ENCODE measurements at places on chromosomes 5 and 9.

DNA sequence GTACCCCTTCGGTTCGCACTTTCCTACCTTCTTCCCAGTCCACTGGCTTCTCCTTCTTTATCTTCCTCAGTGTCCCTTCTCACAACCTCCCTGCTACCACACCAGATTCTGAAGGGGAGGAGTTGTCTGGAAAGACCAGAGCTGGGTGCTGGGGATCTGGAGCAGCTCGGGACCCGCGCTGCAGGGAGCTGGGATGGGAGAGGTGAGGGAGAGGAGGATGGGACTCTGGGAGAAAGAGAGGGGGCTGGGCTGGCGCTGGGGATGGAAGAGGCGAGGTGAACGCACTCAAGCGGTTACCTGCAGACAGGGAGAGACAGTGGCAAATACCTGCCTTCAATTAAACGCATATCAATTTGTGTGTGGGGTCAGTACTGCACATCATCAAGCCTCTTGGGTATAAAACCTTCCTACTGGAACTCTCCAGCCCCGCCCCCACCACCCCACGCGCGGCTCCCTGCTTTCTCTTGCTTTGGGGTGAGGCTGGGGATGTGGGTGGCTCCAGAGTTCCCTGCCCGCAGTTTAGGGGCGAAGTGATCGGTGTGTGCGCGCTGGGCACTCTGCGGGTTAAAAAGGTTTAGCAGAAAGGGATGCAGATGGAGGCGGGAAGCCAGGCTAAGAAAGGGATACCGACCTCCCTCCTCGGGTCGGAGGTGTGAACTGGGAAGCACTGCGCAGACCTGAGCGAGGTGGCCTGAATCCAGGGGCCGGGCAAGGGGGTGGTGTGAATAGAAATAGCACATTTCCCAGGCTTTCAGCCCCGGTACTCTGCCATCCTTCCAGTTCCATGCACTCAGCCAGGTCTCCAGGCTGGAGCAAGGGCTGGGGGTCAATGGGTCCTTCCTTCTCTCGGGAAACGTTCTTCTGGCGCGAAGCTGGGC lies 977 bp upstream of the PAM start:
- peak; percentile 14 for DNase-seq

DNA sequence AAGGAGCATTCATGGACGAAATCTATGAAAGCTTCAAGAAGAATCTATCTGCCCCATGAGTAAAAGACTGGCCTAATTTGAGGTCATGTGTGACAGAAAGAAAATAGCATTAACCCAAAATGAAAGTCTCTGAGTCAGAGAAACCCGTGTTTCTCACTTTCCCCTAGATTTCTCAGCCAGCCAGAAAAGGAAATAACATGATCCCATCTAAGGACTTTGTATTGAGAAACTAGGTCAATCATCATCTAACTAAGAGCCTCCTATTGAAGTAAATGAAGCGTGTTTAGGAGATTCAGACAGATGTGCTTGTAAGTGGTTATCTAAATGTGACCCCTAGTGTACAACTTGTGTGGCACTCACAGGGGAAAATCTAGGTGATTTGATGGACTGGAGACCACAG lies 77.3 kb upstream of the ZNF366 start:
- DNase-seq = no peak

DNA sequence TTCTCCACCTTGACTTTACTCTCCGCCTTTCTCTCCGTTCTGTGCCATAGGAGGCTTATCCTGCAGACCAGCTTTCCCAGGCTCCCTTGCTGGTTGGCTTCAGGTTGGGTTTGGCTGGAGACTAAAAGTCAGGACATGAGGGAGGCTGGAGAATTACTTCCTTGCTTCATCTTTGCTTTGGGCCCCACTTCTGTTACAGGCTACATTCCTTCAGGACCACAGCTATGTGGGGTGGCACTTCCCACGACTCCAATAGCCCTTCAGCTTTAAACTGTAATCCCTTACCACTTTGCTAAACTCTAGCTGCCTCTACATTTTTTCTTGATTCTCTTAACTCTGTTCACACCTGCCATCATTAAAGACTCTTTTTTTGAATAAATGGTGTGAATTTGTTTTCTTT lies 186.7 kb upstream of the NR4A3 start:
- no peak for DNase-seq

DNA sequence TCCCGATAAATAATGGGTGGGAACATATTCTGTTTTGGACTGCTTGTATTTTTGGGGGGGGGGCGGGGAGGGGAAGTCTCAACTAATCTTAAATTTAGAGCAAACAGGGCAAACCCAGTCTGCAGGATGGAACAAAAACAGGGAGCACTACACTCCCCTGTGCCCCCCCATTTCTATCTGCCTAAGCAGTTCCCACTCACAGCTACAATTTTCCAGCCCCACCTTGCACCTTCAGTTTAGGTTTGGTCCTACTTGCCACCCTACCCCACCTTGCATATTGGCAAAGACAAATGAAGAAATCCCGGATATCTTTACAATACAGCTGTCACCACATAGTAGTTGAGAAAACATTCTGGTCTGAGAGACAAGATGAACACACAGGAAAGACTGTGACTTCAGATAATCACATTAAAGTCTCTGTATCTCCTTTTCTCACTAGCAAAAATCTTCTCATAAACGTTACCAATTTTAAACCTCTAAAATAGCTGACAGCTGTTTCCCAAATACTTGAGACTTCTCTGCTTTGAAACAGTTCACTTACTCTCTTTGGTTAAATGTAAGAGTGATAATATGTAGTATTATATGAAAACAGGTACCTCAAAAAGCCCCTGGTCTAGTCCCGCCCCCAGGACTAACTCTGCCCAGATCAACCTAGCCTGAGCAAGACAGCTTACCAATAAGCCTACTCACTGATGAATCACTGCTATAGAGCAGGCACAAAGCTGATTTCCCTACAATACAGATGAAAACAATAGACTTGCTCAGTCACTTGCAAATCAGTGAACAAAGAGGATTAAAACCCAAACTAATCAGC lies 5.2 kb upstream of the RAPGEF6 start:
- no peak for DNase-seq

DNA sequence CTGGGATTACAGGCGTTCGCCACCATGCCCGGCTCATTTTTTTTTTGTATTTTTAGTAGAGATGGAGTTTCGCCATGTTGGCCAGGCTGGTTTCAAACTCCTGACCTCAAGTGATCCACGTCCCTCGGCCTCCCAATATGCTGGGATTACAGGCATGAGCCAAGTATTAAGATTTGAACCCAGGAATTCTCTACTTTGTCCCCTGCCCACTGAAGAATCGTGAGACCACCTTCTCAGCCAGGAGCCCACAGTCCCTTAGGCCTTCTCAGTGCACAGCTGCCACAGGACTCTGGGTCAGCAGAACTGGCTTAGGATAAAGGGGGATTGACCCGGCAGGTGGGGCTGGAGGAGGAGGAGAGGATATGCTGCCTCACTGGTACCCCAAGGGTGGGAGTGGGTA lies 13.4 kb downstream of the OLFML2A start:
- no peak for DNase-seq

GRCh38 chr5:167503926-167504720 lies 787.3 kb upstream of the WWC1 start:
- DNase-seq = no peak

DNA sequence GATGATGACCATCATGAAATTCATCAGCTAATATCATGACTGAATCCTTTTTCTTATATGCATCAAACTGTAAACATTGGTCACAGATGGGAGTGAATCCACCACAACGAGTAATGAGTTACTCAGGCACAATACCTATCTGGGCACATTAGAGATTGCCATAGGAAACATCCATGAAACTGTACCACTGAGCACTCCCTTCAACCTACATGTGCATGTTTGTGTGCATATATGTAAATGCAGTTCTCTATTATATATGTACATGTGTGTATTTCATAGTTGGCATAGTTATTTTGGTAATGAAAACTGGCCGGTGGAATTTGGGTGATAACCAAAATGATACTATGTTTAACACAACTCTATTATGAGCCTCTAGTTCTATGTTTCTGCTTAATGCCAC lies 387.3 kb upstream of the ARRDC3 start:
- no peak for DNase-seq

DNA sequence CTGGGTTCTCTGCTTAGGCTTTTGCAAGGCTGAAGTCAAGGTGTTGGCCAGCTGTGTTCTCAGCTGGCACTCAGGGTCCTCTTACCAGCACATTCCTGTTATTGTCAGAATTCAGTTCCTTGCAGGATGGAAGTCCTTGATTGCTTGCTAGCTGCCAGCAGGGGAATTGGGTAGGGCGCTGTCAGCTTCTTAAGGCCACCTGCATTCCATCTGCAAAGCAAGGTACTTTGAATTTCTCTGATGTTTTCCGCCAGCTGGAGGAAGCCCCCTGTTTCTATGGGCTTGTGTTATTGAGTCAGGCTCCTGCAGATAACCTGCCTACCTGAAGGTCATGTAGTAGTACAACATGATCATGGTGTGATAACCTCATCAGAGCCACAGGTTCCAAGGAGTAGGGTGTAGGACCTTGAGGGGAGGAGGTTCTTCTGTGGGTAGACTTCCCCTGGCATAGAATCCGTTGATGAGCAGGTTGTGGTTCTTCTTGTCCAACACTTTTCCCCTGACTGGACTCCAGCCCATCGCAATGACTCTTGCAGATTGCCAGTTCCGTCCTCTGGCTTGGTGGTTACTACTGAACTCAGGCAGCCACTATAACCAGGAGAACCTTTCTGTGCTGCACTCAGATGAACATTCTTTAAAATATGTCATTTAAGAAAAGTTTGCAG lies 6.8 kb downstream of the TENT4A start:
- DNase-seq = no peak

Measured in progenitor cell of endocrine pancreas (in vitro differentiated cells).